ENCODE measurements at places on chromosomes 13 and 19.

DNA sequence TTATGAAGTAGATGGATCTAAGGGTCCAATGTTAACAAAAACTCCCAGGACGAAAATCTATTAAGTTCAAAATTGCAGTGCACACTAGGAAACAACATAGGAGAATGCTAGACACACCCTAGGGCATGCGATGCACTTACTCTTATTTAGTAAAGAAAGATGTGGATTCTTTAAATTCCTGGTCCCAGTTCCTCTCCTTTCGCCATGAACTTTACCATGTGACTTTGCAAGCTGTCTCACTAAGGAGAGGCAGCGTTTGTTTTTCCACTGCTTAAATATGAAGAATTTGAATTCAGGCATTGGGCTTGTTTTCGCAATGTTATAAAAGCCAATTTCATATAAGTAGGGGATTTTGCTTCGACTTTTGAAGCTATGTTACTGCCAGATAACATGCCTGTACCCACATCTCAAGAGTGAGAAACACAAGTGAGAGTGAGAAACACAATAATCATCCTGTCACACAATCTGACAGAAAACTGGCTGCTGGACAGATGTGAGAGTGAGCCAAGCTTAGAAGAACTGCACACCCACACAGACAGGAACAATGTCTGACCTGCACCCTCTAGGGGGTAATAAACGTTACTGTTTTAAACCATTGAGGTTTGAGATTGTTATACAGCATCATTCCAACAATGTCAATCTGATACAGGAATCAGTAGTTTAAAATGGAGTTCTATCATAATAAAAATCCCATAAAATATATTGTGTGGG lies 1308.4 kb downstream of the SLITRK5 start:
- DNase-seq: peak; percentile 2

- DNase-seq: peak; percentile 36
Observed at GRCh38 chr19:46478356-46478986, 7.1 kb upstream of the PNMA8A start.

- DNase-seq: no peak
Observed at GRCh38 chr13:73608157-73608516, 526.1 kb downstream of the KLF12 start.

DNA sequence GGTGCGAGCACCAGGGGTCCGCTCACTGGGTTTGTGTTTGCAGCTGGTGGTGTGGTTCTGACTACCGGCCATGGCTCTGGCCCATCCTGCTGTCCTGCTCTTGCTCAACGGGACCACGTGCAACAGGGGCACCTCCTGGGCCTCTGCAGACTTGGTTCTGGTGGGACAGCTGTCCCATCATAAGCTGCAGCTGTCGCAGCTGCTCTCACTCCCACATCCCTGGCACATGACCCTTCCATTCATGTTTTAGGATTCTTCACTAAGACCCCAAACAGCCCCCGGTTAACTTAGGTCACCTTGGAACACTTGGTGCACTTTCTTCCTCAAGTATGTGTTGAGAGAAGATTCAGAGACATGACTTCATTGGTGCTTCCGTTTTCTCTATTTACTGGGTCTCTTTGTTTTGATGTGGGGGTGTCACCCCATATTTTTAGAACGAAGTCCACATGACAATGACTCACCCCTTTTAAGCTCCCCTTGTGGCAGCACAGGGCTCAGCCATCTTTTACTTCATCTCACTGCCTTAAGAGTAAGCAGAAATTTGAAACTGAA lies 68.4 kb upstream of the ARHGEF7 start:
- no peak for DNase-seq

GRCh38 chr19:56170261-56170660 lies 5.5 kb upstream of the GALP start:
- DNase-seq: no peak

GRCh38 chr19:48490981-48491792 lies 20.4 kb downstream of the LMTK3 start:
- peak; percentile 79 for DNase-seq

GRCh38 chr19:17755977-17756670 lies 4.8 kb downstream of the FCHO1 start:
- DNase-seq: peak; percentile 53

- no peak for DNase-seq
Observed at GRCh38 chr13:22271903-22272302, 601.0 kb downstream of the FGF9 start.

DNA sequence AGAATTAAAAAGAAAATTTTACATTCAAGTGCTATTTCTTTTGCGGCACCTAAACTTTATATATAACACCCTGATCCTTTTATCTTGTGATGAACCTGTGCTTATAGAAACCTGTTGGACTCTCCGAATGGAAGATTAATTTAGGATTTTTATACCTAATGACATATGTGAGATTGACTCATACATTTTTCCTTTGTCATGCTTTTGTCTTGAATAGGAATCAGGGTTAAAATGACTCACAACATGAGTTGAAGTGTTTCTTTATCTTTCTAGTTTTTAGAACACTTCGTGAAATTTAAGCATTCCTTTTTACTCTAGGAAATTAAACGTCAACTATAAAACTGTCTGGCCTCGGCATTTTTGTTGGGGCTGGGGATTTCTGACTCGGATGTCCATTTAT lies 378.9 kb downstream of the PCDH20 start:
- no peak for DNase-seq

- DNase-seq: no peak
Observed at GRCh38 chr13:30178976-30179375, 128.4 kb downstream of the KATNAL1 start.

GRCh38 chr13:21297447-21297846 lies 121.0 kb downstream of the MRPL57 start:
- DNase-seq: no peak

DNA sequence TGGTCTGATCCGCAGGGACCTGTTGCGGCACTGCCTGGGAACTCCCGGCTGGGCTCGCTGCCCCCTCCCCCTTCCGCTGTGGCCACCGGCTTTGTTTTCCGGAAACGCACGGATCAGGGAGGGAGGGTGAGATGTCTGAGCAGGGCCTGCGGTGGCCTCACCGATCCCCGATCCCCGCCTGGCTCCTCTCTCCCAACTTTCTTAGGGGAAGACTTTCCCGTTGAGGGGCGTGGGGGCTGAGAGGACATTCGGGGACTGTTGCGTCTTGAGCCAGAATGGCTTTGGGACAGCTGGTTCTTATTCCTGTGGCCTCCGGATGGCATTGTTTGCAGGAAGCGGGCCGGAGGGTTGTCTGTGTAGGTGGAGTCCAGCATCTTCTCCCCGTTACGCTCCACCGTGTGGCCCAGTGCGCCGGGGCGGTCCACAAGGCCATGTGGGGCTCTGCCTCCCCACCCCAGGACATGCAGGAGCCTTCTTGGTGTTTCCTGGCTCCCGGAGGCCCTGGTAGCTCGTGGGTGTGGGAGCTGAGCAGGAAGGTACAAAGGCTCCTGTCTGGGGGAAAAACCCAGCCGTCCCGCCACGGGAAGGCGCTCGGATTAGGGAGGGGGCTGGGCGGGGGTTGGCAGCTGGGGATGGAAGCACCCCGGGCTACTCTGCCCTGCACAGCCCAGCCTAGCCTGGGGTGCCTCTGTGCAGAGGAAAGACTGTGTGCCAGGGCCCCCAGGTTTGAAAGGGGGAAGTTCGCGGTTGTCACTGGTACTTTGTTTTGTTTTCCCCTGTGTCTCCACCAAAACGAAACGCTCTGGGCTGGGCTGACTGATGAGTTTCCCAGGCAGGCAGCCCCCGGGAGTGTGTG lies 1.3 kb downstream of the CSNK1G2 start:
- DNase-seq: peak; percentile 89

- DNase-seq: no peak
Observed at GRCh38 chr13:51980908-51981307, 30.3 kb downstream of the ATP7B start.

DNA sequence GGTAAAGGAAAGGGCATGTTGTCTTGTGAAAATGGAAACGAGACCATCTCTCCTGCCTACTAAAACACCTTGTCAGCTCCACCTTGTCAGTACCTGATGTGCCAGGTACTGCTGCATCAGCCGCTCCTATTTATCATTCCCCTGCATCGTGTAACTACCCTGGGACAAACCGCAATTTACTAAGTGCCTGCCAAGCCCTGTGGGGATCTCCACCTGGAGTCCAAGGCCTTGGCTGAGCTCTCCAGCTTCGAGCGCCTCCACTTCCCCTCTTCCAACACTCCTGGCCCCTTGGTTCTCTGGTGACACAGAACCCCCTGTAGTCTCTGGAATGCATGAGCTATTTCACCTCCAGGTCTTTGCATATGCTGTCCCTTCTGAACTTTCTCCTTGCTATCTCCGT lies 25.9 kb upstream of the CCNP start:
- no peak for DNase-seq

DNA sequence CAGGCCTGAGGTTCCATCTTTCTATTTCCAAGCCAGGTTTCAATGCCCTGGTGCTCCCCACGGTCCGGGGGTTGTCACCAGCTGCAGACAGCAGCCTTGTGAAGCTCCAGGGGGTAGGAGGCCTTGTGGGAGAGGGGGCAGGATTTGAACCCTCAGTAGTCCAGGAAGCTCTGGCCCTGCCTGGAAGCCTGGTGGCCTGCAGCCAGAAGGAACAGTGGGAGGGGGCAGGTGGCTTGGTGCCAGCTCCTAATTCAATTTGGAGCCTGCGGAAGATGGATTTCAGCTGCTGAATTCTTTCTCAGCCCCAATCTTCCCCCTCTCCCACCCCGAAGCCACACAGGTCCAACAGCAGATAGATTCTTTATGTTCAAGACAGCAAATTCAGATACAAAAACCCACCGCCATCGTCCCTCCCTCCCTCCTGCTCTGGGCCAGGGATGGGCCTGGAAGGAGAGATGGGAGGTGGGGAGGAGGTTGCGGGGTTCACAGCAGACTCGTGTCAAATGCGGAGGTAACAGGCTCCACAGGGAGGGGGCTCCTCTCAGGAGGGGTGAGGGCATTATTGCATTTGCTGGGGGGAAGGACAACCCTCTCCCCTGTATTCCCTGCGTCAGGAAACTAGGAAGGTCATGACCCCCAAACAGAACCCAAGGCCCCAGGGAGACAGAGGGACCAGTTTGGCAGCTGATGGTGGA lies 2.4 kb upstream of the PTGER1 start:
- DNase-seq: no peak
